ENCODE measurements at places on chromosomes 6 and 20.

- no peak for DNase-seq
Observed at GRCh38 chr6:161274898-161275297, 1.0 kb upstream of the AGPAT4 start.

- no peak for DNase-seq
Observed at GRCh38 chr6:118350881-118351430, 197.1 kb upstream of the PLN start.

GRCh38 chr6:37612475-37612874 lies 85.2 kb downstream of the MDGA1 start:
- DNase-seq = no peak

DNA sequence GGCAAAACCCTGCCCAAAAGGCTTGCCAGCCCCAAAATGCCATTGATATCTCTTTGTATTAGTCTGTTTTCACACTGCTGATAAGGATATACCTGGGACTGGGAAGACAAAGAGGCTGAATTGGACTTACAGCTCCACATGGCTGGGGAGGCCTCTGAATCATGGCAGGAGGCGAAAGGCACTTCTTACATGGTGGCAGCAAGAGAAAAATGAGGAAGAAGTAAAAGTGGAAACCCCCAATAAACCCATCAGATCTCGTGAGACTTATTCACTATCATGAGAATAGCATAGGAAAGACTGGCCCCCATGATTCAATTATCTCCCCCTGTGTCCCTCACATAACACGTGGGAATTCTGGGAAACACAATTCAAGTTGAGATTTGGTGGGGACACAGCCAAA lies 28.6 kb downstream of the MBOAT1 start:
- DNase-seq = no peak

DNA sequence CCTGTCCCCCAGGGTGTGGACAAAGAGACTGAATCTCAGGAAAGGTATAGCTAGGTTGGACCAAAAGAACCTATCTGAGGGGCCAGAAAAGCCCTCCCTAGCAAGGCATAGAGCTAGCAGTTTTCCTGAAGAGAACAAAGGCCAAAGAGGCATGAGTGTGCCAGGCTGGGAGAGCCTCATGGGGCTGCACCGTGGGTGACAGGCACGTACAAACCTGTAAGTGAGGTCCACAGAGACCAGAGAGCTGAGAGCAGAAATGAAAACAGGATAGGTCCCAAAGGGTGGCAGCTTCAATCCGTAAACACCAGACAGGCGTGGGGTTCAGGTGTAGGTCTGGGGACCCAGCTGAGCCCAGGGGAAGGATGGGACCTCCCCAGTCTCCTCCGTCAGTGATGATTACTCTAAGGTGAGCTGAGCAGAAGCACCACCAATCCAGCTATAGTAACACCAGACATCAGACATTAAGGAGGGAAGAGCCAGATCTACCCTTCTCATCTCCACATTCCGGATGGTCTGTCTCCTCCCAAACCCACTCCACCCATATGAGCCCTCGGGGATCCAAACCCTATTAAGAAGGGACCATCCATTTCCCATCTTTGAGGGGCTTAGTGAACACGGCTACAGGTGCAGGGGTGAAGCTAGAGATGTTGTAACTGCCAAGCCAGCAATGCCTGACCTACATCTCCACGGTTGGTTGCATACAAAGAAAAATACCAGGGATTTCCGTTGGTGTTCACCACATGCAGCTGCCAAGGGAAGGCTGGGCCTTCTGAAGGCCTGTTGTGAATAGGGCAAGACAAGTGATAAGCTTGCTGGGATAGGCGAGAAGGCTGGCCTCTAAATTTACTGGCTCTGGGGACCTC lies 38.3 kb downstream of the BCL2L1 start:
- DNase-seq = no peak

DNA sequence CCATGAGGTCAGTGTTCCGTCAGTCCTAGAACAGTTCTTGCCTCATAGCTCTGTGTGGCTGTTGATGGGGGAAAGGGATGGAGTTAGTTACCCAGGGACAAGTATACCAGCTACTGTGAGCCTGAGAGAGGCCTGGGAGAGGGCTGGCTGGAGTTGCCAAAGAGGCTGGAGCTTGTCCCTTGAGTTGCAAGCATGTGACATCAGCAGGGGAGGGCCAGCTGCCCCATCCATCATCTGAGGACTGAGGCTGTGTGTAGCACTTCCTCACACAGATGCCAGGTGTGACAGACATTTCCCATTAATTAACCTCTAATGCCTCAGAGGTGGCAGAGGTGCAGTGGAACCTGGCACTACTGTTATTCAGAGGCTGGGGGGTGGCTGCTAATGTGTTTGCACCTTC lies 131.6 kb downstream of the PHACTR3 start:
- no peak for DNase-seq

- DNase-seq = no peak
Observed at GRCh38 chr20:57966620-57967019, 256.8 kb upstream of the PMEPA1 start.

- DNase-seq = no peak
Observed at GRCh38 chr6:148566664-148567350, 180.0 kb upstream of the UST start.

- no peak for DNase-seq
Observed at GRCh38 chr20:48653706-48654051, 174.1 kb downstream of the PREX1 start.

DNA sequence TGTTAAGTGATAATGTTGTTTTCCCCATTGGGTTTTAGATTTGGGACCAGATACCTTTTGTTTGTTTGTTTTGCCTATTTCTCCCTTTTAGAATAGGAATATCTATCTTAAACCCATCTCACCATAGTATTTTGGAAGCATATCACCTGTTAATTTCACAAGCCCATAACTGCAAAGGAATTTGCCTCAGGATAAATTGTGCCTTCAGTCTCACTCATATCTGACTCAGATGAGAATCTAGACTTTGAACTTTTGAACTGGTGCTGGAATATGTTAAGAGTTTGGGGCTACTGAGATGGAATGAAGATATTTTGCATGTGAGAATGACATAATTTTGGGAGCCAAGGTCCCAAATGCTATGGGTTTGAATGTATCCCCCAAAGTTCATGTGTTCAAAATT lies 607.4 kb downstream of the HACE1 start:
- no peak for DNase-seq

DNA sequence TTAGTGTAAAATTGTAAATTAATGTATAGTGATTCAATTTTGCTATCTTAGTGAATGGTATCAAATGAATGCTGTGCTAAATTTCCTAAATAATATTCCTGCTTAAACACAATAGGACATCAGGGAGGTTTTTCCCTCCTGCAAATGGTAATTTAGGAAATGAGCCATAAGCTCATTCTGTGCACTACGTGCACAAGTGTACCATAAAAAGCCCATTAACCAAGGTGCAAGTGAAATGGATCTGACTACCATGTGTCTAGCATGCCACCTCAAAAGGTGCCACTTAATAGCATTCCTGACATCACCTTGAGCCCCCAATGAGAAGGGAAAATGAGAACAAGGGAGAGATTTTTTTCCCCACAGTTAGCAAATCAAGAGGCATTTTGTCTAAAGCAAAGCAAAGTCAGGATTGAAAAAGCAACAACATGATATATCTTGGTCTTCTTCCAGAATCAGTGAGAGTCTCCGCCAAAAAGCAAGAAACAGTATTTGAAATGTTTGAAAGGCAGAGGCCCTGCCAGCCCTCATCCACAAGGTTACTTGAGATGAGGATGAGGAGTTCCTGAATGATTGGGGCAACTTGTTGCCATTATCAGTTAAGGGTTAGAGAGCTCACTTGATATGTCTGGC lies 334.2 kb upstream of the RSPO3 start:
- DNase-seq = no peak

DNA sequence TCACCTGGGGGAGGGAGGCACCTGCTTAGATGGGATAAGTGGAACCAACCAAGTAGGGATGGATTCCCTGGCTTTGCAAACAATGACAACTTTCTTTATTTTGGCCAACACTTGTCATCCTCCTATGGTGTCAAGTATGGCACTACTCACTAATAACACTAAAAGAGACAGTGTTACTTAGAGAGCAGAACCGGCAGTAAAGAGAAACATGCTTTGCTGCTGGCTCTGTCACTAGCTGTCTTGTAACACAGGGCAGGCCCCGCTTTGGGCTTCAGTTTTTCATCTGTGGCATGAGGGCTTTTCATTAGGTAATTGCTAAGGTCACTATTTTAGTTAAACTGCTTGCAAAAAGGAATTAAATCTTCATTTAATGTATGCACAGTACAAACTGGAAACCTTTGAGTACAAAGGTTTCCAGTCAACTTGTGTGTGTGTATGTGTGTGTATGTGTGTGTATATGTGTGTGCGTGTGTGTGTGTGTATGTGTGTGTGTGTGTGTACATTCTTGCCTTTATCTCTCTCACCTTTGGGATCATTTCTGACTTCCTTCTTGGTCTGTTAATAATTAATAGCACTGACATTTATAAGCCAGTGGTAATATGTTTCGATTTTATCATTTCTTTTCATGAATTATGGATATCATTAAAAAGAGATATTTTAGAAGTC lies 64.7 kb downstream of the BTBD3 start:
- DNase-seq = no peak

GRCh38 chr6:56795466-56796195 lies 152.9 kb upstream of the DST start:
- no peak for DNase-seq

DNA sequence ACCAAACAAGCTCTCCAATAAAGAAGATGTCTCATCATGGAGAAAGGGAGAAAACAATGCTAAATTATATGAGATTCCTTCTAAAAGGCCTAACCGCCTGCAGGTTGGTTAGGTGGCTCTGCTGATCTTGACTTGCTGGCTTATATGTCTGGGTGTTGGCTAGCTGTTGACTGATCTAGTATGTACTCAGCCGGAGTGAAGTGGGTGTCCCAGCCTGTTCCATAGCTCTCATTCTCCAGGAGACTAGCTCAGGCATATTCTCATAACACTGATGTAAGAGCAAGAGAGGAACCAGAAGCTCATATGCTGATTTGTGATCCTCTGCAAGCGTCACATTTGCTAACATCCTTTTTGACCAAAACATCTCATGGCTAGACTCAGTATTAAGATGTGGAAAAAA lies 473.0 kb downstream of the BMP2 start:
- no peak for DNase-seq

GRCh38 chr20:58622671-58623578 lies 28.2 kb upstream of the STX16 start:
- no peak for DNase-seq

DNA sequence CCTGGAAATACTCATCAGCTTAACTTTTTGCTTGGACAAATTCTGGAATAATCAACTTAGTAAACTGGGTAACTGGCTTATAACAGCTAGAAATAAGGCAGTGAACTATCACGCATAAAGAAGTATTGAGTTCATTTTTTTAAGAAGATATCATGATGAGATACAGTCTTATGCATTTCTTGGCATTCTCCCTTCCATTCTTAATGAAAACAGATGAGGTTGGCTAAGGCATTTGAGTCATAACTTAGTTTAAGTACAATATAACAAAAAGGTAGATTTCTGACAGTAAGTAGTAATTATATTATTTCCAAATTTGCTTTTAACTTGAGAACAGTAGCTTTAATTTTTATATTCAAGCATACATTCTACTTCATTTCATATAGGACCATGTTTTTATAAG lies 56.1 kb downstream of the SAMD5 start:
- DNase-seq = no peak

GRCh38 chr20:2751878-2752566 lies 48.4 kb downstream of the CPXM1 start:
- DNase-seq = peak; percentile 55

GRCh38 chr6:133899556-133899955 lies 10.6 kb downstream of the TCF21 start:
- no peak for DNase-seq

DNA sequence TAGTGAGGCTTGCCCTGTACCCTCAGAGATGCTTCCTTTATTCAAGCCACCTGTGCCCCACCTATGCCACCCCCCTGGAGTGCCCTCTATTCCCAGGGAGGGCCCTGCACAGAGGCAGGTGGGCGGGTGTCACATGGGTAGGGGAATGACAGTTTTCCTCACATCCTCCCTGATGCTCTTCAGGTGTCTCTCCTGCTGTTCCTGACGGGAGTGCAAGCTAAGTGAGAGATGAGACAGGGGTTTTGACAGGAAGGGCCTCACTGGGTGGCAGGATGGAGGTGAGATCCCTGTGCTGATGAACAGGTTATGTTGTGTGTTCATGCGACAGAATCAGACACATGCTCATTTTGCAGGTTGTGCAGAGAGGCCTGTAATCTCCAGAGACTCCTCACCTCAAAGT lies 164.1 kb upstream of the CHD6 start:
- no peak for DNase-seq

DNA sequence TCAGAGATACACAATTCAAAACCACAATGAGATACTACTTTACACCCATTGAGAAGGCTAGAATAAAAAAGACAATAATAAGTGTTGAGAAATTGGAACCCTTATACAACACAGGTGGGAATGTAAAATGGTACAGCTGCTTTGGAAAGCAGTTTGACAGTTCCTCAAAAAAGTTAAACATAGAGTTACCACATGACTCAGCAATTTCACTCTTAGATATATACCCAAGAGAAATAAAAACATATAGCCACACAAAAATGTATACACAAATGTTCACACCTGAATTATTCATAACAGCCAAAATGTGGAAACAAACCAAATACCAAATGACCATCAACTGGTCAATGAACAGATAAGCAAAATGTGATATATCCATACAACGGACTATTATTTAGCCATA lies 161.1 kb upstream of the PLN start:
- no peak for DNase-seq

DNA sequence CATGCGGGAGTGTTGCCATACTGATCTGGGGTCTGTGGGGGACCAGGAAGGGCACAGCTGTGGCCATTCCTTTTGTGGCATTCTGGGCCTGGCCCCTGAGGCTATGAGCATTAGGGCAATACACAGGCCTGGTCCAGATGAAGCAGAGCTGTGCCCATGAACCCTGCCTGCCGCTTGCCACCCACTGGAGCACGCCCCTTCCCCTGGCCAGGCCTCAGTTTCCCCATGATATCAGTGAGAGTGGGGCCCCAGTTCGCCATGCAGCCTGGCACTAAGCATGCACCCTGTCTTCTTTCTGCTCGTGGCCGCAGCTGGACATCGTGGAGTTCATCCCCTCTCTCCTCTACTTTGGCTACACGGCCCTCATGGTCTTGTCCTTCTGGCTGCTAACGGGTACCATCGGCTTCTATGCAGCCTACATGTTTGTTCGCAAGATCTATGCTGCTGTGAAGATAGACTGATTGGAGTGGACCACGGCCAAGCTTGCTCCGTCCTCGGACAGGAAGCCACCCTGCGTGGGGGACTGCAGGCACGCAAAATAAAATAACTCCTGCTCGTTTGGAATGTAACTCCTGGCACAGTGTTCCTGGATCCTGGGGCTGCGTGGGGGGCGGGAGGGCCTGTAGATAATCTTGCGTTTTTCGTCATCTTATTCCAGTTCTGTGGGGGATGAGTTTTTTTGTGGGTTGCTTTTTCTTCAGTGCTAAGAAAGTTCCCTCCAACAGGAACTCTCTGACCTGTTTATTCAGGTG lies 42.4 kb downstream of the PLAGL2 start:
- DNase-seq = no peak

DNA sequence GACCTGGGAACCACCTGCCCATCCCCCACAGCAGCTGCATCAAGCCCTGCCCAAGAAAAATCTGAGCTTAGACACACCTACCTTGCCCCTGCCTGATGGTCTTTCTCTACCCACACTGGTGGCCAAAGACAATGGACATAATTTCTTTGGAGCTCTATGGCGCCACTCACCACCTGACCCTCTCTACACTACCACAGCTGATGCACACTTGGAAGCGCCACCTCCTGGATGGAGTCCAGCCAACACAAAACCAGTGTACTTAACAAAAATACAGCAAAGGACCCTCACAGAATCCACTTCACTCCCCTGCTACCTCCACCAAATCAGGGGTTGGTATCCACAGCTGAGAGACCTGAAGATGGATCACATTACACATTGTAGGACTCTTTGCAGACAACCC lies 39.7 kb upstream of the CLVS2 start:
- no peak for DNase-seq

Measured in activated CD4-positive, alpha-beta T cell treated with anti-CD3 and anti-CD28 coated beads, Interleukin-2, amount 50 U/mL, for 48 hours (primary cell).